ENCODE measurements at places on chromosomes 4 and X.

- DNase-seq, result no peak
These were observed 142.2 kb upstream of the EOLA2 start for GRCh38 chrX:150080497-150080896.

GRCh38 chrX:123184866-123185276 is 793 bp downstream of the GRIA3 start:
- DNase-seq, result no peak

GRCh38 chr4:6951880-6952381 is 42.3 kb downstream of the TBC1D14 start:
- DNase-seq, result no peak

- no peak for DNase-seq
These were observed 164.3 kb downstream of the ENOX2 start for GRCh38 chrX:130738638-130739195.

- no peak for DNase-seq
These were observed 186.3 kb upstream of the FGF13 start for GRCh38 chrX:138897621-138898492.

DNA sequence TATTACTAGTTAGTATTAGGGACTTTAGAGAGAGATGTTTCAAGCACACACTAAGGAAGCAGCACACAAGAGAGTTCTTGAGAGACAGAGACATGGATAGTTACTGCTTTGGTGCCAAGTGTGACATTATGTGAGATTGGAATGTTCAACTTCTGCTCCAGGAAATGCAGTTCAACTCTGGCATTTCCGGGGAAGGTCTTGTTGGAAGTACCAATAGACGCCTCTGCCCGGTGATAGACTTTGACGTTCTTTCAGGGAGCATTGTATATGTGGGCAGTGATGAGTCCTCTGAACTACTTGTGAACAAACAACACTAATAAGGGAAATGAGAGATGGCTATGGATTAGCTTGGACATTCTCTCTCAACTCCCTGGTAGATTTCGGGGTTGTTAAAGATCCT is 638.1 kb upstream of the BOD1L1 start:
- no peak for DNase-seq

- no peak for DNase-seq
These were observed 1.6 kb downstream of the MAPK10 start for GRCh38 chr4:86358257-86358656.

GRCh38 chr4:169988252-169988651 is 37.9 kb downstream of the MFAP3L start:
- no peak for DNase-seq

DNA sequence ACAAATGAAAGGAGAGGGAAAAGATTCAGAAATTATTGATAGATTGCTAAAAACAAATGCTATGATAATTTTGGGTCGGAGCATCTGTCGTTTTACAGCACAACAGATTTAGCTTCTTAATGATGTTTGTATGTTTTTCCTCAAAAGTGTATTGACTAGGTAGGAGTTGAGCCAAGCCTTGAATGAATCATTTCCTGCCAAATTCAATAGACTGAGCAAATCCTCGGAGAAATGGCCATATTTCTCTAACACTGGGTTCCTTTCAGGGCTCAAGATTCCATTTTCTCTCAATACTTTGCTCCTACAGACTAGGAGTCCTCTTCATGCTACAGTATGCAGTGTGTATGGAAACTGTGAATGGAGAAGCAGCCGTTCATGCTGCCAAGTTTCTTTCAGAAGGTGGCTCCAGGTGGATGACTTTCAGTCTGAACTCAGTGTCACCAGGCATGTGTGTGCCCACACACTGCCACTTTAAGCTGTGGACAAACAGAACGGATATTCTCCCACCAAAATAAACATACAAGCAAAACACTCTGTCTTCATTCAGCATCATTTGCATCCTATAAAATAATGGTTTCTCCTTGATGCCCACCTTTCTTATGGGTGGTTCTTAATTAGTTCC is 146.0 kb downstream of the TBL1X start:
- no peak for DNase-seq

GRCh38 chrX:15931362-15931761 is 76.7 kb upstream of the AP1S2 start:
- no peak for DNase-seq

DNA sequence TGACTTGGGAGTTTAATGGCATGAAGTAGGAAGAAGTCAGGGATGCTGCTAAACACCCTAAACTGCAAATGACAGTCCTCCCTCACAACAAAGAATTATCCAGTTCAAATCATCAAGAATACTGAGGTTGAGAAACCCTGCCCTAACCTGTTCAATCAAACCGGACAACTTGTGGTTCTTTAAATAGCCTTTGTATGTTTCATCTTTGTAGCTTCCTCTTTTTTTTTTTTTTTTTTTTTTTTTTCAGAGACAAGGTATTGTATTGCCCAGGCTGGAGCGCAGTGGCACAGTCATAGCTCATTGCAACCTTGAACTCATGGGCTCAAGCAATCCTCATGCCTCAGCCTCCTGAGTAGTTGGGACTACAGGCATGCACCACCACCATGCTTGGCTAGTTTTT is 52.5 kb upstream of the TTC29 start:
- no peak for DNase-seq

GRCh38 chr4:171834640-171835039 is 21.4 kb downstream of the GALNTL6 start:
- DNase-seq, result no peak

GRCh38 chr4:179415037-179415846 is 1973.0 kb upstream of the AGA start:
- no peak for DNase-seq
